ENCODE measurements at places on chromosomes 7 and 10.

- DNase-seq, result no peak
Observed at GRCh38 chr7:33339074-33339790, 209.9 kb downstream of the BBS9 start.

DNA sequence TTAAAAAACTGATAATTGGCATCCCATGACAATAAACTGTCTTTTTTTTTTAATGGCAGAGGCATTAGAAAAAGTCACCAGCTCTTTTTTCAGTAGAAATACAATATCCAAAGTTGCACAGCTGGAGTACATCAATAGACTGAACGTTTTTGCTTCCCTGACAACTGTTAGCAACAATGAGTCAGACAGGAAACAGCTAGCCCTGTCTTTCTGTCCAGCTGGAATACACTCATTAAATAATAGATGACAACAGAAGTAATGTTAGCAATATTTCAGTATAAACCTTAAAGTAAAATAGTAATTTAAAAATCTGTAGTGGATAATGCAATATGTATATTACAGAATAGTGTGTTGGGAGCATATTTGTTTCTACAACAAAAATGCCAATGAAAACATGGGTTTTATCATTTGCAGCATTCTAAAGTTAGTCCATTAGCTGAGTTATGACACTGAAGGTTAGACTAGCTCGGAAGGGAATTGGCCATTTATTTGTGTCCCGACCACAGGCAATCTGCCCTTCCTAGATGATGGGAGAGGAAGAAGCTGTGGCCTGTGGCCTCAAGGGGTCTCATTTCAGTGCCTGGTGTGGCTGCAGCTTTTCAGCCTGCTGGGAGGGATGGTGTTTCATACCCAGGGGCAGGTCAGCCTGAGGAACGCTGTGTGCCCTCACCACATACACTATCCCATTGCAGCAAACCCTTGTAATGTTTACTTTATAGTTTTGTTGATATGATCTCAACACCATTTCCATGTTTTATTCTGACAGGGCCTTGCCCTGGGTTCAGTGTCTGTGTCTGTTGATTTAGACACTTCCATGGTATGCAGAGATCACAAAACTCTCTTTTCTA lies 173.3 kb downstream of the SLC16A9 start:
- DNase-seq, result no peak

- DNase-seq, result no peak
Observed at GRCh38 chr7:75944507-75944906, 29.6 kb downstream of the POR start.

DNA sequence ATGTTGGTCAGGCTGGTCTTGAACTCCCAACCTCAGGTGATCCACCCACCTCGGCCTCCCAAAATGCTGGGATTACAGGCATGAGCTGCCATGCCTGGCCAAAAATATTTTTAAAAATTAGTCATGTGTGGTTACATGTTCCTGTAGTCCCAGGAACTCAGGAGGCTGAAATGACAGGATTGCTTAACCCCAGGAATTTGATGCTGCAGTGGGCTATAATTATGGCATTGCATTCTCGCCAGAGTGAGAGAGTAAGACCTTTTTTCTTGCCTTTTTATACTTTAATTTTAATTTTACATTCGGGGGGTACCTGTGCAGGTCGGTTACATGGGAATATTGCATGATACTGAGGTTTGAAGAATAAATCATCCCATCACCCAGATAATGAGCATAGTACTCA lies 86.6 kb upstream of the ZNF92 start:
- DNase-seq, result no peak

- DNase-seq, result no peak
Observed at GRCh38 chr7:48741545-48741944, 182.8 kb upstream of the CDC14C start.

- DNase-seq, result no peak
Observed at GRCh38 chr10:69107699-69108098, 16.3 kb upstream of the VPS26A start.

DNA sequence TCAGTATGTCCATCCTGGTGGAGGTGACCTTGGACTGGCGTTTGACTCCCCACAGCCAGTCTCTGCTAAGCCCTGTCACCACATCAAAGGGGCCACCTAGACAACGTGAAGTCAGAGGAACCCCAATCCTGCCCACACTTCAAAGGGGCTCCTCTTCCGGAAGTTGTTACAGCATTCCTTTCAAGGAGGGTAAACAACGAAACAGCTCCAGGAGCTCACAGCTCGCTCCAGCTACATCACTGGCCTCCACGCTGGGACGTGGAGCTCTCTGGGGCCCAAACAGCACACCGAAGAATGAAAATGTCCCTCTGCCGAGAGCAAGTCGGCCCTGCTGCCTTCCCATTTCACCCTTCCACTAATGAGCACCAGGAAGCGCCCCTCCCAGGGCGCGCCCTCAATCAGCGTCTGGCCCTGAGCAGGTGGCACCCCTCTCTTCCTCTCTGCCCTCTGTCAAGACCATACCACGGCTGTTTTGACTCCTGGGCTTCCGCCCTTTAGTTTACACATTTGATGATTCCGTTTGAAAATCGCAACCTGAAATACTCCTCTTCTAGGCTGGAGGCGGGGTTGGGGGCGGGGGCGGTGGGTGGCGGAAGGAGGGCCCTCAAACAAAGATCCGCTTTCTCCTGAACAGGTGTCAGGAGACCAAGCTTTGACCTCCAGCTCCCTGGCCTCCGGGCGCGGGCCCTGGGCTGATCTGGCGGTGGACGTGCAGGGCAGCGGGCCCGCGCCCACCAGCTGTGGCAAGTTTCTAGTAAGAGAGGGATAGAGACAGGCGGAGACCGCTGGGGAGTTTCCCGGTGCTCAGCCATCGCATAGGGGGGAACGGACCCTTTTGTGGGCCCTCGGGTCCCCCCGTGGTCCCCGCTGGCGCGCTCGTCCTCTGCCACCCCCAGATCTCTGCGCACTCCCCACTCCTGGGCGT lies 53.1 kb upstream of the KDM7A start:
- DNase-seq, result no peak

DNA sequence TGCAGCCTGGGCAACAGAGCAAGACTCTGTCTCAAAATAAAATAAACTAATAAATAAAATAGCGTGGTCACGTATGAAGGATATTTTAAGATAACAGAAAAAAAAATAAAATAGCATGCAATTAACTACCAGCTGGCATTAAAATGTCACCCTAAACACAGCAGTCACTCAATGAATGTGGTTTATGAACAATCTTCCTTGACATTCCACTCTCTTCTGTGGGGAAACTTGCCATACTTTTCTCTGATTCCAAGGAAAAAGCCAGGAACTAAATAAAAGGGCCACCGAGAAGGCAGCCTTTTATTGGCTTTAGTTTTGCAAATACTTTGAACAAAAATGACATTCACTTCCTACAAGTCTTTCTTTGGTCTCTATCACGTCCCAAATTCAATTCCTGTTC lies 266.6 kb downstream of the PARD3 start:
- no peak for DNase-seq

DNA sequence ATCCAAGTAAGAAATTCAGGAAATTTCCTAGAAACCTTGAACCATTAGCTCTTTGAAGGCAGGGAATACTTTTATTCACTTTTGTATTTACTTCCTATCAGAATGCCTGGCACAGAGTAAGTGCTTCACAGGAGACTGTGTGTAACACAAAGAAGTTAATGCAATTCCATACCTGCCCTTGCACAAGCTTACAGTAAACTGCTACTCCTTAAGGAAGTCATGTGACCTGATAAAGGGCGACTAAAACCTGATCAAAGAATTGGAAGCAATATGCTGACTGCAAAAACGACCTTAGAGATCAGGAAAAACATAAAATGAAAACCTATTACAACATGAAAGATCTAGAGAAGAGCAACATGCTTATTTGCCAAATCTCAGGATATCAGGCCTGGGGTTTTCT lies 178.2 kb upstream of the HPS1 start:
- DNase-seq, result no peak

- no peak for DNase-seq
Observed at GRCh38 chr7:102284399-102284798, 2.3 kb upstream of the SH2B2 start.

- no peak for DNase-seq
Observed at GRCh38 chr7:156927571-156928405, 21.7 kb upstream of the NOM1 start.

GRCh38 chr10:95756041-95756761 lies at the start of gene ENTPD1:
Gene ENTPD1, plus strand, starts transcription at chr10:95756163. Its CDS starts 77 bp downstream, at chr10:95756240.
- DNase-seq, result no peak

GRCh38 chr7:38932509-38933168 lies 23.6 kb upstream of the VPS41 start:
- DNase-seq, result no peak

DNA sequence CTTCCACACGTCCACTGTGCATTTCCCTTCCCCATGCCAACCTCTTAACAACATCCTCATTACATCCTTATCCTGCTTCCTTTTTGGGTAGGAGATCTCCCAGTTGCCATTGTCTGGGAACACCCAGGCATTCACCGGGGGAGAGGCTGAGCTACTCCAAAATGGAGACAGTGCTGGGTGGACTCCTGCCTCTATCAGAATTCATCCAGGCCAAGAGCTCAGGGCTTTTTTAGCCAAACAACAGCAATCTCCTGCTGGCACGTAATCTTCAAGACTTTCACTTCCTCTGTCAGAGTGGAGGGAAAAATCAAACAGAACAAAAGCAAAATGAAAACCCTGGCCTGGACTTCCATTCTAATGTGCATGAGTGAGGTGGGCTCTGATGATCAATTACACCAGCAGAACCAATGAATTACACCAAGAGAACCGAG lies 245.0 kb downstream of the PRPF18 start:
- no peak for DNase-seq

DNA sequence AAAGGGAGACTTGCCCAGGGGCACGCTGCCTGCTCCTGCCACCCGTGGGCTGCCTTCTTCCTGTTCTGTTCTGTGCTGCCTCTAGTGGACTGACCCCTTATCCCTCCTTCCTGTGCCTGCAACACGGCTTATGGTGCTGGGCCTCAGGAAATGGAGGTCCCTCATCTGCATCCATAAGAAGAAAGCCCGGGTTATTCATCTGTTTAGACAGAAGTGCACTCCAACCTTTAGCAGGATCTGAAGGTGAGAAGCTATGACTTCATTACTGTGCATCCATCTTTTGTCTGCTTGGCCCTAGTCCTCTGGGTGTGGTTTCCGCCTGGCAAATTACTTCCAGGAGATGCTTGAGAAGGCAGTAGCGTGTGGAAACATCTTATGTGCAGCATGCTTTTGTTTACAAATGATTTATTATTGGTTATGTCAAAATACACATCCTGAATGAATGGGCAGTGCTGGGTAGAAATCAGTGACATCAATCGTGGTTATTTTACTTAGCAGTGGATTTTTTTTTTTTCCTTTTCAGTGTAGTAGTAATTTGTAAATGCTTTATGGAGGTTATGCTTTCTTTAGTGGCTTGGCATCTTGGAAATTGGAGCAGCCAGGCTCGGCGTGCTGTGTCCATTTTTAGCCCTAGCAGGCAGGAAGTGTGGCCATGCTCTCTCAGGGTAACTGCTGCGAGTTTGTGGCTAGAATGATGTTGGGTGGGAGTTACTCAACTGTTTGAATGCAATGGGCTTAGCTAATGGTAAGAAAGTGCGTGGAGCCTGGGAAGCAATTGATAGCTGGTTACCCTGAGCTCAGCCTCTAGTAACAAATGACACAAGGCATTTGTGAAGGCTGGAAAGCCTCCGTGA lies 12.7 kb downstream of the PTPRE start:
- DNase-seq, result no peak

DNA sequence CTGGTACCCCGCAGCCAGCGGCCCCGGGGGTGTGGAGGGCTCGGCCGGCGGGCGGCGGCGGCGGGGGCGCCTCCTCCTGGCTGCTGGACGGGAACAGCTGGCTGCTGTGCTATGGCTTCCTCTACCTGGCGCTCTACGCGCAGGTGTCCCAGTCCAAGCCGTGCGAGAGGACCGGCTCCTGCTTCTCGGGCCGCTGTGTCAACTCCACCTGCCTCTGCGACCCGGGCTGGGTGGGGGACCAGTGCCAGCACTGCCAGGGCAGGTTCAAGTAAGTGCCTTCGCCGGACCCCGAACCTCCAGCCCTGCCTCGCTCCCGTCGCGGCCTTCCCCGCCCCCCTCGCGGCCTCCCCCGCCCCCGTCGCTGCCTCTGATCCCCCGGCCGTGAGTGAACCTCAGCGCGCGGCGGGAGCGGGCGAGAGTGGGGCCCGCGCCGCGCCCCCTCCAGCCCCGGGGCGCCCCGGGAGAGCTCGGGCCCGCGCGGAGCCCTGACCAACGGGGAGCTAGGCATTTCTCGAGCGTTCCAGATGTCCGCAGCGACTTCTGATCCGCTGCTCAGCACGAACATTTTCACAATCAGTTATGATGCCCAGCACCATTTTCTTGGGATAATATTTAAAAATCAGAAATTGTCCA lies 727 bp downstream of the ATRNL1 start:
- DNase-seq, result no peak

GRCh38 chr10:75513292-75513885 lies 82.0 kb downstream of the LRMDA start:
- DNase-seq, result no peak

- DNase-seq, result no peak
Observed at GRCh38 chr7:77456696-77457095, 40.5 kb upstream of the GSAP start.

DNA sequence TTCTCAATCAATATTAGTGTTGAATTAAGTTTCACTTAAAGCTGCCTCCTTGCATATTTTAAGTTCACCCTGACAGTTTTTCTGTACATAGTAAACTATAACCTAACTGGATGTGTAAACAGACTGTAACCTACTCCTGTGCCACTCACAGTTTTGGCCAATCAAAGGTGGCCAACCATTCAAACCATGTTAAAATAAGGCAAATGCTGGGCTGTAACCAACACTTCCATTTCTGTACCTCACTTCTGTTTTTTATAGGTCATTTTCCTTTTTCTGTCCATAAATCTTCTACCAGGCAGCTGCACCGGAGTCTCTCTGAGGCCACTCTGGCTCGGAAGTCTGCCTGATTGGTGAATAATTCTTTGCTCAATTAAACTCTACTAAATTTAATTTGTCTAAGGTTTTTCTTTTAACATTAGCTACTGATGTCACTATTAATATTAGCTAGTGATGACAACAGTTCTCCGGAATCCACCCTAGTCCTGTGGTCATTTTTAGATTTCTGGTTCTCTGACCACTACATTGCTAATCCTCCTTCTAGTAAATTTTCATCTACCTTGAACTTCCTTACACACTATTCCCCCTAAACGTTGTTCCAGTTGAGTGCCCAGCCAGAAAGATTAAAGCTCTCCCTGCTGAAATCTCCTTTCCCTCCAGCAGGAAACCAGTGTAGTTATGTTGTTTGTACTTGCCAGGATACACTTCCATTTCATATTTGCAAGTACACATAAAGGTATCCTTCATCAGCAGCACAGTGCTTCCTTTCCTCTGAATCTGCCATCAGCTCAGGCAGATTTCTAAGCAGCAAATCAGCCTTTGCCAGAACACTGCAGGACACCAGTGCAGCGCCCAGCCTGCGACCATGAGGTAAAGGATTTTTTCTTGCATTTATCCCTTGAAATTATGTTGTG lies 18.6 kb upstream of the IFIT2 start:
- DNase-seq, result no peak
